Caki2 (cell line): ENCODE measurements at places on chromosomes 16 and 17. TPM values are rescaled to one million over a fixed set of nuclear protein-coding genes. Genes with fewer than 3 reads are reported as not detected.

TMED6 gene
- total RNA-seq, result 4.1 TPM in 1 of 2 replicates, not detected in the other

SCGB1C2 gene
- not detected in 2 replicates for total RNA-seq

CEP295NL gene
- 0.35 TPM in 1 of 2 replicates, not detected in the other for total RNA-seq

MPO gene
- total RNA-seq, result not detected in 2 replicates

KRTAP9-8 gene
- not detected in 2 replicates for total RNA-seq

IGSF6 gene
- not detected in 2 replicates for total RNA-seq

FAM222B gene
- 1.4 and 2.6 TPM in 2 replicates for total RNA-seq

COTL1 gene
- 294 and 317 TPM in 2 replicates for total RNA-seq

LDHD gene
- 0.95 and 1.8 TPM in 2 replicates for total RNA-seq

PPY gene
- total RNA-seq, result not detected in 2 replicates

MT4 gene
- total RNA-seq, result not detected in 2 replicates

KRTAP17-1 gene
- not detected in 2 replicates for total RNA-seq

PKD1 gene
- total RNA-seq, result 37.4 and 84.9 TPM in 2 replicates

CACNG1 gene
- not detected in 2 replicates for total RNA-seq

TERB1 gene
- not detected in 2 replicates for total RNA-seq

KRT20 gene
- total RNA-seq, result 46.7 and 50.0 TPM in 2 replicates

PRSS27 gene
- 1.1 TPM in 1 of 2 replicates, not detected in the other for total RNA-seq

MYCBPAP gene
- total RNA-seq, result 1.1 and 9.3 TPM in 2 replicates

KRT33A gene
- total RNA-seq, result not detected in 2 replicates

KRTAP4-4 gene
- not detected in 2 replicates for total RNA-seq

KIF18B gene
- total RNA-seq, result 21.2 and 21.7 TPM in 2 replicates

COG1 gene
- 19.6 and 20.6 TPM in 2 replicates for total RNA-seq

TBC1D24 gene
- total RNA-seq, result 6.2 and 9.5 TPM in 2 replicates

TEKT1 gene
- not detected in 2 replicates for total RNA-seq

MMP15 gene
- total RNA-seq, result 11.7 and 12.3 TPM in 2 replicates

RAB11FIP4 gene
- 3.6 and 6.7 TPM in 2 replicates for total RNA-seq

TMC8 gene
- 0.14 and 0.17 TPM in 2 replicates for total RNA-seq

HSBP1 gene
- 116 and 222 TPM in 2 replicates for total RNA-seq
